Retina (tissue), 1 donor: ENCODE measurements at places on chromosomes 3 and 15.

DNA sequence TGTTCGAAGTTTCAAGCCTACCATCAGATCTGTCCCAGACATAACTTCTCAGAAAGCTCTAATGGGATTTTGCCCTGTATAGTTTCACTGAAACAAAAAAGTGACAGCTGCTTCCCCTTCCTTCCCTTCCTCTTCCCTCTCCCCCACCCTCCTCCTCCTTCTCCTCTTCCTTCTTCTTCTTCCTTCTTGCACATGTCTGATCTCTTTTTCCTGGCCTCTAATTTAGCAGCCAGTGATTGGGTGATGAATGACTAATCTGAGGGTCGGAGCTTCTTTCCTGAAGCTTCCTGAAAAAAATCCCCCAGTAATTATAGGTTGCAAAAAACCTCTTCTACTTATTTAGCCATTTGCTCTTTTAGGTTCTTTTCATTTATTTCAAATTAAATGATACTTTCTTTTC lies 168.7 kb downstream of the POTEB3 start:
- no peak for DNase-seq

DNA sequence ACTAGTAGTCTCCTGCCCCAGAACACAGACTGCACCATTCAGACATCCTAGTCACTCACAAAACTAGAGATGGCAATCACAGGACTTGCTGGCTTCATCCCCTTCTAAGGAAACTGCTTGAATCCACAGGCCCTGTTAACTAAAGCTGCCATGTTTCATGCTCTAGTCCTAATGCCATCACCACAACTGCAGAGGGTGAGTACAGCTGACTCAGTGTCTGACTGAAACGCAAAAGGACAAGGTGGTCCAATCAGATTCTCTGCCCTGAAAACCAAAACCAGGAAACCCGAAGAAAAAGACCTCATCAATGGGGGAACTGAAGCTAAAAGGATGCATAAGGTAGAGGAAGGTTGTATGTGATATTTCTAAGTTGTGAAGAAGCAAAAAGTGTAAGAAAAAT lies 25.2 kb upstream of the TFDP2 start:
- DNase-seq = no peak

DNA sequence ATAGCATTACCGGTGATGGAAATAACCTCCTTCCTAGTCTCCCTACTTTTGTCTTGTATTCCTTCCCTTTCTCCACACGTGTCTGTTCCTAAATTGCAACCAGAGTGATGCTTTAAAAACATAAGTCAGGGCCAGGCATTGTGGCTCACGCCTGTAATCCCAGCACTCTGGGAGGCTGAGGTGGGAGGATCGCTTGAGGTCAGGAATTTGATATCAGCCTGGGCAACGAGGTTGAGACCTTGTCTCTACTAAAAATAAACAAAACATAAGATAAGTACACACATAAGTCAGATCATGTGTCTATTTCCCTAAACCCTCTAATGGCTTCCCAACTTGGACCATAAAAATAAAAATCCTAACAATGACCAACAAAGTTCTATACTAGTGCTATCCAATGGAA lies 18.4 kb downstream of the ARMC8 start:
- DNase-seq = no peak

GRCh38 chr3:23055733-23056376 lies 147.3 kb upstream of the UBE2E2 start:
- DNase-seq = no peak

DNA sequence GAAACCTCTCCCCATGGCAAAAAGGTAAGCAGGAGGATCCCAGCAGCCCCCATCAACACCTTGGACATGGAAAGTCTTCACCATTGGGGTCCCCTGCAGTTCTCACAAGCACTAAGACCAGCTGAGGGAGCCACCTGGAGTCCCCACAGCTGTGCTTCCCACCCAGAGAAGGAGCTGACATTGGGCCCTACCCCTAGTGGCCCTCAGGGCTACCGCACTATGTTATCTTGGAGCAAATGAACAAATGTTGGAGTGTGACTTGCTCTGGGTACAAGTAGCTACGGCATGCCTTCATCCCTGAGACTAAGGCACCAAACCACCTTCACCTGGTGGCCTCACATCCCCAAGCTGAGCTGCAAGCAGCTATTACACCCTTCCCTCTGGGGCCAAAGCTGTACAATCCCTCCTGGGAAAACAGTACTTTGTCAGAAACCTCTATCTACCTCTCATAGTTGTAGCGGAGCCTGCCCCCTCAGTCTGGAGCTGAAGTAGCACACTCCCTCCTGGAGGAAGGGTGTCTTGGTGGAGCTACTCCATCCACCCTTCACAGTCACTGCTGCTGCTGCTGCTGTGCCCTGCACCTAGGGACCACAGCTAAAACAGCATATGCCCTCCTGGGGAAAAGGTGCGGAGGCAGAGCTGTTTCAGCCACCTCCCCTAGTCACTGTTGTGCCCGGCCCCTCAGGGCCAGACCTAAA lies 42.7 kb downstream of the SERP1 start:
- DNase-seq = no peak

DNA sequence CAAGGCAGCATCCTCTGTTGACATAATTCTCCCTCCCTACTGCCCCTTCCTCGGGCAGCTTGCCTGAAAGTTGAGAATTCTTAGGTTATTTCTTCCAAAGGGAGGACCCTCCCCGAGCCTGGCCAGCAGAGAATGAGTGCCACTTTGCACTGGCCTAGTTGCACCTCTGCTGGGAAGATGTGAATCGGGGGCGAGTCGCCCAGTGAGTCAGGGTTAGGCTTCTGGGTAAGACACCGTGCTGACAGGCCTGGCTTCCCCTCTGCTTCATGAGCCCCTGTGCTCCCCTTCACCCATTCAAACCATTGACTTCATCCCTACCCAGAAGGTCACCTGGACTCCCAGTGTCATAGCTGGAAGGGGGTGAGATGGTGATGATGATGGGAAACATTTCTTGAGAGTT lies 82.3 kb downstream of the AAGAB start:
- no peak for DNase-seq

GRCh38 chr3:36244728-36245127 lies 135.6 kb upstream of the STAC start:
- no peak for DNase-seq

- peak; percentile 12 for DNase-seq
These were observed 2.3 kb downstream of the INKA1 start for GRCh38 chr3:49805367-49805782.
